ENCODE measurements at places on chromosomes 1 and 21. TPM values are rescaled to one million over a fixed set of nuclear protein-coding genes. Genes with fewer than 3 reads are reported as not detected.

Gene TMPRSS15
- total RNA-seq, result not detected

Gene TP73
- 2.5 TPM for total RNA-seq

GRCh38 chr1:42933060-42933586 lies 25.5 kb downstream of the SLC2A1 start:
- H3K4me3 ChIP-seq, result no peak overlapping the region
- H3K27me3 ChIP-seq, result no peaks in the 10 kb centered on the region
- H3K27ac ChIP-seq, result no peak overlapping the region
- peaks cover 28% of the 10 kb centered on the region for H3K4me1 ChIP-seq

DNA sequence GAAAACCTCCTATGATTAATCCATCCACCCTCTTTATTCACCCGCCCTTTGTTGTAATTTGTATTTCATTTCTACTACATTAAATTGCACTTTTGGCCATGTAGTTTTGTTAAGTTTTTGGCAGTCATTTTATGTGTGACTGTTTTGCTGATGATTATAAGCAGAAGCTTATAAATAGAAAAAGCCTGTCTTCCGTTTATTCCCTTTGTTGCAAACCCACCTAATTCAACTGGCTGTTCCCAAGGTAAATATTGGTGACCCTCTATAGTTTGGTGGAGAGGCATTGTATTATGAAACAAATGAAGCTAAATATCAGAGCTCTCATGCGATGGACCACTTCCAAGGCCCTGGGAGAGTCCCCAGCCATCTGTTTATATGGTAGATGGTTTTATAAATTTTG lies 36.7 kb upstream of the IGSF3 start:
- H3K4me3 ChIP-seq, result no peak overlapping the region
- no peaks in the 10 kb centered on the region for H3K27me3 ChIP-seq
- H3K4me1 ChIP-seq, result no peaks in the 10 kb centered on the region
- no peak overlapping the region for H3K27ac ChIP-seq
- DNase-seq, result no peak

Gene EDARADD
- 2.3 TPM for total RNA-seq

Gene ATAD3C
- total RNA-seq, result 0.60 TPM

DNA sequence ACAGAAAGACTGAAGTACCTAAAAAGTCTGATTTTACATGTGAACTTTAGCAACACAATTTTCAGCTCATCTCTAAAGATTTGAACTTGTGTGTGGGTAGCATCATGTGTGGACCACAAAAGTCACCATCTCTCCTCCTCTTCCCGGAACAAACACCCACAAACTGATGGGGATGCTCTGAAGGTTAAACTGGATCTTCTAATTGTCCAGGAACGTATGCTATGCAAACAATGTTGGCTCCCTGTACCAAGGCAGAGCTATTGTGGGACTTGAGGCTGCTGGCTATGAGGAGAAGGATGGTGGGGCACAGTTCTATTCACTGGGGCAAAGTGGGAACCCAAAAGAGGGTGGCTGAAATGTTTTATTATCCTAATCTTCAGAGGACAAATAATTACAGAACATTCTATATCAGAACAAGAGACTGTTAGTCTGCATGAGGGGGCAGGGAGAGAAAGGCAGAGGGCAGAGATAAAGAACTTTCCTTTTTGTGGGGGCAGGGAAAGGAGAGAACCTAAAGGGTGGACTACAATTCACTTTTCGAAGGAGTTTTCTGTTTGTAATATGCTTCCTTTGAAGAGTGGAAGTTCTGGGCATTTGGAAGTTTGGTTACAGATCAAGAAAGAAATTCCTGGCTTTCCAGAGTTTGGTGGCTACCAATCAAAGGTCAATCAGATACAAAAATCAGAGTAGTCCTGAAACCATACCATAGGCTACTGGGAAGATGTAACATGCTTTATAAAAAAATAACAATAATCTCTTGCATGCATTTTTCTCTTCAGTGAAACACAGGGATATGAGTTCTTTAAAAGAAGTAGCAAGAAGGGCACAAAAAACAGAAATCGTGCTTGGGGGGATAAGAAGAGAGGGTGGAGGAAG lies 62.9 kb downstream of the GADD45A start:
- peak overlapping the region; percentile 71 for H3K27ac ChIP-seq
- peaks cover 11% of the 10 kb centered on the region for H3K4me1 ChIP-seq
- H3K27me3 ChIP-seq, result no peaks in the 10 kb centered on the region
- DNase-seq, result no peak
- no peaks in the 10 kb centered on the region for H3K36me3 ChIP-seq
- H3K4me3 ChIP-seq, result no peak overlapping the region

Gene TMPRSS3
- 7.9 TPM for total RNA-seq

DNA sequence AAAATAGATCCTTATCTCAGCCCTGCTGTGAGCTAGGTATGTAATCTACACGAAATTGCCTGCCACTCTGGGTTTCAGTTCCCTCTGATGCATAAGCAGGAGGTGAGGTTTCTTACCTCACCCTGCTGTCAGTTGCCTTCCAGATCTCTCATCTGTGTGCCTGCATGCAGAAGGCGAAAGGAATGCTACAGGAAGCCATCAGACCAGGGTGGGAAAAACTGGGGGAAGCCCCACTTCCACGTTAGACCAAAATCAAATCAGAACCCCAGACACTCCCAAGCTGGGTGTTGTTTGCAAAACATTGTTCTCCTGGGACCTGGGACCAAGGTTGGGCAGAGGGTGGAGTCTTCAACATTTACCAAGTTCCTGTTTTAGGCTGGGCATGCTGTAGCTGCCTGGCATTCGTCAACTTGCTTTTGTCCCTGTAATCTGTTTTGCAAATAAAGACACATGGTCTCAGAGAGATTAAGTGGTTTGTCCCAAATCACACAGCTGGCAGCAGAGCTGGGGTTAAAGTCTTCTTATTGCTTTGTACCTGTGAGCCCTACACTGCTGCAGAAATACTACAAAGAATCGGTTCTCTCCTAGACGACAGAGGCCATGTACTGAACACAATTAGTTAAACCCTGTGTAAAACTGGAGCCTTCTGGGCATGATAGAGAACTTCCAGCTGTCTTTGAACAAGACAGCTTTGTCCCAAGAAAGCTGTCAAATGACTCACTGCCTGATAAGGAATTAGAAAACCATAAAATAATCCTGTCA lies 389.7 kb upstream of the RUNX1 start:
- no peaks in the 10 kb centered on the region for H3K4me1 ChIP-seq
- no peaks in the 10 kb centered on the region for H3K27me3 ChIP-seq
- no peaks in the 10 kb centered on the region for H3K36me3 ChIP-seq

DNA sequence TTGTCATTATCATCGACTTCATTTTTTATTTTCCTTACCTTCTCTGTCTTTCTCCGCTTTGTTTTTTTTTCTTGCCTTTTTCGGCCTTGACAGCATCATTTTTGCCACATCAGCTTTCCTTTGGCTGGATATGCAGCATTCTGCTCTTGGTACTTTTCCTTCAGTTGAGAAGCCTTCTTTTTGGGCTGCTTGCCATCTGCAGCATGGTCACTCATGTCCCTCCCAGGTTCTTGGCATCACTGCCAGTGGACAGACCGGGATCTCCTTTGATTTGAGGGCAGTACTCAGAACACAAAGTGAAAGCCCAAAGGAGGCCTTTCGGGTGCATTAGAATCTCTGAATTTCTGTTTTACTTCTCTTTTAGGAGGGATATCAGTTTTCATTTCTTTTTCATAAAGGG lies 3.7 kb upstream of the PARP1 start:
- no peak overlapping the region for H3K4me3 ChIP-seq
- H3K36me3 ChIP-seq, result no peaks in the 10 kb centered on the region
- peaks cover 5% of the 10 kb centered on the region for H3K4me1 ChIP-seq
- no peak overlapping the region for H3K27ac ChIP-seq

- H3K4me1 ChIP-seq, result no peaks in the 10 kb centered on the region
- no peaks in the 10 kb centered on the region for H3K27me3 ChIP-seq
- no peaks in the 10 kb centered on the region for H3K36me3 ChIP-seq
- no peak overlapping the region for H3K27ac ChIP-seq
- DNase-seq, result no peak
- no peak overlapping the region for H3K4me3 ChIP-seq
Observed at GRCh38 chr1:99538618-99538956, 107.3 kb upstream of the PALMD start.

DNA sequence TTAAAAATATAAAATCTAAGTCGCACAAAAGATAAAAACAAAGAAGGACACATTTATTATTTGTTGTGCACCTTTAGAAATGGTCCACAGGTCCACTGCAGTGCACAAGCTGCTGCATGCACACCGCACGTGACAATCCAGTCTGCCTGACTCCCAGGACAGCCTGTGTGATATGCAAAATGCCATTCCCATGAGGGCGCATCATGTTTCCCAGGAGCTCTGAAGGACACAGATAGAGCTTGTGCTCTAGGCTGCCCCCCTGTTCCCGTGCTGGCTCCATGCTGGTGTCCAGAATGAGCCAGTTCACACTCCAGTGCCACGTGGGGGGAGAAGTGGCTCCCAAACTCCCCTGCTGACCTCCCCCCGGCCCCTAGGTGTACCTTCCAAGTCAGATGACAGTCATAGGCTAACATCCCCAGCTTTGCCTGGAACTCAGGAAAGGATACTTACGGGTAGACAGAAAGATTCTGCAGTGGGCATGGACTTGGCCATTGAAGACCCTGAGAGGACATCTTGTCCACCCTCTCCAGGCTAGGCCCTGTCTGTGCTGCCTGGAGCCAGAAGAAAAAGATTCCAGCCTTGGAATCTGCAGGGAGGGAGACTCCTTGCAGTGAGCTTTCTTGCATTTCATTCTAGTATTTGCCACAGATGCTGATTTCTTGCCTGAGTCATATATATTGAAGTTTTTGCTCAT lies 26.3 kb downstream of the RAB7B start:
- H3K27ac ChIP-seq, result peak overlapping the region; percentile 87
- H3K4me3 ChIP-seq, result no peak overlapping the region
- no peaks in the 10 kb centered on the region for H3K36me3 ChIP-seq
- no peaks in the 10 kb centered on the region for H3K27me3 ChIP-seq

DNA sequence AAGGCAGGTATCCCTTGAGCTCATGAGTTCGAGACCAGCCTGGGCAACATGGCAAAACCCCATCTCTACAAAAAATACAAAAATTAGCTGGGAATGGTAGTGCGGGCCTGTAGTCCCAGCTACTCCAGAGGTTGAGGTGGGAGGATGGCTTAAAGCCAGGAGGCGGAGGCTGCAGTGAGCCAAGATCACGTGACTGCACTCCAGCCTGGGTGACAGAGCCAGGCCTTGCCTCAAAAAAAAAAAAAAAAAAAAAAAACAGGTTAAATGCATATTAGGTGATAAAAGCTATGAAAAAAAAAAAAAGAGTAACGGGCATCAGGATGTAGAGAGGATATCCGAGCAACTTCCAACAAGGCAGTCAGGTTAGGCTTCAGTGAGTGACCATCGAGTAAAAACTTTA lies 2.8 kb upstream of the SRRM1 start:
- no peaks in the 10 kb centered on the region for H3K27me3 ChIP-seq
- no peak for DNase-seq
- H3K4me1 ChIP-seq, result peaks cover 16% of the 10 kb centered on the region
- no peaks in the 10 kb centered on the region for H3K36me3 ChIP-seq

GRCh38 chr1:61225478-61225877 lies 143.1 kb downstream of the NFIA start:
- H3K27ac ChIP-seq, result no peak overlapping the region
- DNase-seq, result no peak
- no peaks in the 10 kb centered on the region for H3K36me3 ChIP-seq
- H3K4me1 ChIP-seq, result peaks cover 5% of the 10 kb centered on the region

DNA sequence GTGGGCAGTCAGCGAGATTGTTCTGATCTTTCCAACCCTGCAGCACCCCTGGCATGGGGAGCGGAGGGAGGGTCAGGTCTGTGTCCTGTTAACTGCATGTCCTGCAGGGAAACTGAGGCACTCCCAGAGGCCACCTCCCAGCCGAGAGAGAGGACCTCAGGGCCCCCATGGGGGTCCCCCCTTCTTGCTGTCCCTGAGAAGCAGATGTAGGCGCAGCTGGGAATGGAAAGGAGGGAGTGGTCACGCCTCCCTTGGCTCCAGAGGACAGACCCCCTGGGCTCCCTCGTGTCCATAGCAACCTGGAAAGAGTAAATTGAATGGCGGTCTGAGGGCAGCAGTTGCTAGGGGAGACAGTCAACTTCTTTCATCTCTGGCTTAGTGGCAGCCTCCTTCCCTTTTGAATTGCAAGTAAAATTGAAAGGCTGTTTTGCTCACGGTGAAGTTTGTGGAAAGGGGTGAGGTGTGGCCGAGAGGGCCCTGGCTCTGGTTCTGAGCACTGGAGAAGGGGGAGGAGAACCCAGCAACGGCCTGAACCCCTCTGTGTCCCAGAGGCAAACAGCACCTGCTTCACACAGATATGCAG lies 4.9 kb downstream of the CROCC start:
- no peaks in the 10 kb centered on the region for H3K27me3 ChIP-seq
- no peaks in the 10 kb centered on the region for H3K4me1 ChIP-seq
- no peak overlapping the region for H3K27ac ChIP-seq
- no peak overlapping the region for H3K4me3 ChIP-seq
